ENCODE measurements at places on chromosomes 5 and 9.

GRCh38 chr5:112919972-112920371 is 2.1 kb downstream of the REEP5 start:
- no peak for DNase-seq

DNA sequence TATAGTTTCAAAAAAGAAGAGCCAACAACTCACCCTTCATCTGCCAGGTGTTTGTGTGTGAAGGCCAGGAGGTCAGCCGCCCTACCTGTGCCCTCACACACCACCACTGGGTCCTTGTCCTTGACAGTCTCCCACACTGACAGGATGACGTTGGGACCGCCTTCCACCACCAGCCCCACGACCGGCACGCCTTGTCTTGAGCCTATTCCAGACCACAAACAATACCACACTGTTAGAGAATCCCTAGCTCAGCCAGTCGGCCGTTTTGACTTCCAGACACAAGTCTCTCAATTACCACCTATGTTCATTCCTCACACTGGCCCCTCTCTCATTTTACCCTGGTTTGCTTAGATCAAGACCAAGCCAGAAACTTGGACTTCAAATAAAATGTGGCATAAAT is 66.1 kb downstream of the TRPM6 start:
- DNase-seq, result no peak

DNA sequence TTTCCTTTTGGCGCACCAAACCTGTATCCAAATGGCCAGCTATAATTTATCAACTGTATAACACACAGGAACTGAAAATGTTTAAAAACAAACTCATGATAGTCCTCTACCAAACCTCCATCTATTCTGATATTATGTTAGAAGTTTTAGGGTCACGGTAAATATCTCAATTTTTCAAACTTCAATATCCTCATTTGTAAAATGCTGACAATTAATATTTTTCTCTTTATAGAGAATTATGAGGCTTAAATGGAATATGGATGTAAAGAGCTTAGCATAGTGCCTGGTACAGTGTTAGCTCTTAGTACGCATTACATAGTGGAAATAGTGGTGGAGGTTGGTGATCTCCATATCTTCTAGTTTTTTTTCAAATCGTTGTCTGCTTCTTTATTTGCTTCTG is 917.6 kb downstream of the TLE4 start:
- no peak for DNase-seq

GRCh38 chr5:180803181-180804128 is 849 bp upstream of the MGAT1 start:
- peak; percentile 16 for DNase-seq

DNA sequence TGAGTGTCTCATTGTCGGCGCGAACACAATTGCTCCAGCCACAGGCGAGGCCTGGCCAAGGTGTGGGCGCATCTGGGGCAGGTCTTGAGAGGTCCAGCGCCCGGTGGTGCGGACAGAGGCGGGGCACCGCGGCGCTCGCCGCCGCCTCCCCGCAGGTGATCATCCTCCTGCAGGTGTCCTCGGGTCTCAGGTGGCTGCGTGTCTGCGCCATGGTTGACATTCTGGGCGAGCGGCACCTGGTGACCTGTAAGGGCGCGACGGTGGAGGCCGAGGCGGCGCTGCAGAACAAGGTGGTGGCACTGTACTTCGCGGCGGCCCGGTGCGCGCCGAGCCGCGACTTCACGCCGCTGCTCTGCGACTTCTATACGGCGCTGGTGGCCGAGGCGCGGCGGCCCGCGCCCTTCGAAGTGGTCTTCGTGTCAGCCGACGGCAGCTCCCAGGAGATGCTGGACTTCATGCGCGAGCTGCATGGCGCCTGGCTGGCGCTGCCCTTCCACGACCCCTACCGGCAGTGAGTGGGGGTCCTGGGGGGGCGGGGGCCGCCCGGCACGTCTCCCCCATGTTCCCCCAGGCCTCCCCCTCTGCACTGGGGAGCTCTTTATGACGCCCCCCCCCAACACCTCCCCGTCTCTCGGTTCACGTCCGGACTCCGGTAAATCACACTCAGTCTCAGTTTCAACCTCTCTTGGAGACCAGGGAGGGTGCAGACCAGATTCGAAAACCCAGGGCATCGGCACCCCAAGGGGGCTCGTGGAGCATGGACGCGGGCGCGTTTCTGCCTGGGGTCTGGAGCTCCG is 446 bp downstream of the NXNL2 start:
- peak; percentile 12 for DNase-seq

DNA sequence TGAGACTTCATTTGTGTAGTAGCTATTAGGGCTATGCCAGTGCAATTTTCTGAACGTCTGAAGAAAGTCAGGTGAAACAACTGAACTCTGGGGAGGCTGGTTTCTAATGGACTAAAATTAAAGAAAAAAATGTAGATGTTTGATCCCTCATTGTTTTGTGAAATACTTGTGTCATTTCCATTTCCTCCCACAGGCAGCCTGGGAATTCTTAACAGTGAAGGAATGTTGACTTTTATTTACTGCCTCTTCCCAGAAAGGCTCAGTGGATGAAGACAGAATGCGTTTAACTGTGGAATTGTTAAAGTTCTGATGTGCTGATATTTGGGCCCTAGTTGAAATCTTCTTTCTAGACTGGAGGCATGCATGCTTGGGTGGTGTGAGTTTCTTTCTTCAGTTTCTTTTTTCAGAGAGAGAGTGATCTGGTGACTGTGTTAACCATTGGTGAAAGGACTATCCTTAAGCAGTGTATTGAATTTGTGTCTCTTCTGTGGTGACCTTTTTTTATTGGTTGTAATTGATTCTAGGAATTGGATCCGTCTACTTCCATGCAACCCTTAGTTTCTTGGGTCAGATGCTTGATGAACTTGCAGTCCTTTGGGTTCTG is 15.5 kb downstream of the ACER2 start:
- DNase-seq, result no peak

GRCh38 chr5:116274251-116274650 is 189.4 kb downstream of the COMMD10 start:
- no peak for DNase-seq

- no peak for DNase-seq
Observed at GRCh38 chr9:71271602-71272001, 150.2 kb upstream of the TRPM3 start.

- no peak for DNase-seq
Observed at GRCh38 chr5:75545131-75545530, 33.4 kb downstream of the POLK start.

DNA sequence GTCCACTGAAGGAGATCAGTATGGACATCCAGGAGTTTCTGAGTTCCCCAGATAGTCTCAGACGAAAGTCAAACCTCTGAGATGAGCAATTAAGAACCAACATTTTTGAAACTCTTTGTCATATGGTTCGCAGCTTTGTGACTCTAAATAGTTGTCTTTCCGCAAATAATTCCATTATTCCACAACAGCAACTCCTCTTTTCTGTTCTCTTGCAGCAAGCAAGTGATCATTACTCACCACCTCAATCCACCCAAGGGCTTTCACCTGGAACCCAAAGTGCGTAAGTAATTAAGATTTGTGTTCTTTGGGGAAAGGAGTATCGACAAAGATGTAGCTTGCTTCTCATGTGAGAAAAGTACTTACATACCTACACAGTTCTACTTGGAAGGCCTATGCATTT is 15.6 kb downstream of the MTX3 start:
- DNase-seq, result no peak

- DNase-seq, result no peak
Observed at GRCh38 chr9:29475471-29475870, 1902.2 kb upstream of the C9orf72 start.

DNA sequence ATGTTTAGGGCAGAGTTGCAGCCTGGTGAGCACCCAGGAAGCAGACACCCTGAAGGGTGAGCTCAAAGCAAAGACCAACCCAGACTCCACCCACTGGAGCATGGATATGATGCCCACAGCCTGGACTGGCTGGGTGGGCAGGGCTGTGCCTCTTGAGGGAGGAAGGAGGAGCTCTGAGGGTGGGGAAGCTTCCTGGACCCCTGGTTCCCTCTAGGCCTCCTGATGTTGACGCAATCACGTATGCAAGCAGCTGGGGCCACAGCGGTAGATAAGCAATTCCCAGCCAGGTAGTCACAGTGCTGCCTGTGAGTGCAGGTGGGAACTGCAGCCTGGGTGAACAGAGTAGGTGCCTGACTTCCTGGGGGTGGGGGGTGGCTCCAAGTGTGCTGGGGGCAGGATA is 271.5 kb downstream of the CDK5RAP2 start:
- no peak for DNase-seq

- no peak for DNase-seq
Observed at GRCh38 chr5:123449424-123449974, 26.3 kb upstream of the CEP120 start.

DNA sequence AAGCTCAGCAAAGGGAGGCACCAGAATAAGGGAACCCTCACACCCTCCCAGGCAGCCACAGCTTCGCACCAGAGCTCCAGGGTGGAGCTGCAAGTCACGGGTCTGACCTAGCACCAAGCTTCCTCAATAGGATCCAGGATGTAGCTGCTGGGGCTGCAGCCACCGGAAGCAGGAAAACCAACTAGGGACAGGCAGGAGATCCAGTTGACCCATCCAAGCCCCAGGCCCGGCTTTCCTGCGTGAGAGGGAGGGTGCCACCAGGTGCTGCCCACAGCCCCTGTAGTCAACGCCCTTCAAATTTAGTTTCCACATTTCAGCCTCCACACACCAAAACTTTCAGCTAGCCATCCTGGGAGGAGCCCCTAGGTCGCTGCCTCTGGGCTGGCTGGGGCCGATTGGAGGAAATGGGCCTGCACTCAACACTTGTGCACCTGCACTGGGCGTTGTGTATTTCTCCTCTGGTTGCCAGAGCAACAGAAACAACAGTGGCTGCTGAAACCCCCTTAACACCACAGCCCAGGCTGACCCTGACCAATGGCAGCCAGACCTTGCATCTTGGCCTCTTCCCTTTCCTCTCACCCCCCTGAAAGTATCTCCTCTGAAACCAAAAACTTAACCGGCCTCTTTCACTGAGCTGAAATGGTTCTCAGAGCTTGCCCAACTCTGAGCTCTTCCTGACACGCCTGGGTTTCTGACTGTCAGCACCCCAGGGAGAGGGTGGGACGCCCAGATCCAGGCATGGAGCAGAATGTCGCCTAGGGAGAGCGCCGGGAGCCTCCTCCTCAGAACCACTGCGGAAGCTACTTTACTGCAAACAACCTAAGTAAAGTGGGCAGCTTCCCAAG is 226.5 kb upstream of the MAP3K1 start:
- DNase-seq, result no peak

GRCh38 chr9:130688072-130688471 is 5.5 kb upstream of the EXOSC2 start:
- DNase-seq, result no peak

DNA sequence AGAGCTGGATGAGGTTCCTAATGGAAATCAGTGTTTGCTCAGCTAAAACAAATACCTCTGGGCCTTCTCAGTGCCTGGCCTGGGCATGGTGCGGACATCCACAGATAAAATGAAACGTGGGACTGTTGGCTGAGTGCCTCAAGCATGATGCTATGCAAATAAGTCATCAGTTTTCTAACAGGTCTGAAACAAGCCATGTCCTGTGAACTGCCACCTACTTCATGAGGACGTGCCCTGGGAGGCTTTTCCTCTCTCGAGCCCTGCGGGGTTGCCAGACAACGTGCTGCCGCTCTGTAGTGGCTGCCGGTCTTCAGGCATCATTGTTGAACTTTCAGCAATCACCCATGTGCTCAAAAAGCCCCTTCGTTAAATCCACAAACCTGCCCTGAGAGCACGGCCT is 240.4 kb upstream of the IRX2 start:
- no peak for DNase-seq

GRCh38 chr5:159702301-159702700 is 214.0 kb upstream of the ADRA1B start:
- no peak for DNase-seq

DNA sequence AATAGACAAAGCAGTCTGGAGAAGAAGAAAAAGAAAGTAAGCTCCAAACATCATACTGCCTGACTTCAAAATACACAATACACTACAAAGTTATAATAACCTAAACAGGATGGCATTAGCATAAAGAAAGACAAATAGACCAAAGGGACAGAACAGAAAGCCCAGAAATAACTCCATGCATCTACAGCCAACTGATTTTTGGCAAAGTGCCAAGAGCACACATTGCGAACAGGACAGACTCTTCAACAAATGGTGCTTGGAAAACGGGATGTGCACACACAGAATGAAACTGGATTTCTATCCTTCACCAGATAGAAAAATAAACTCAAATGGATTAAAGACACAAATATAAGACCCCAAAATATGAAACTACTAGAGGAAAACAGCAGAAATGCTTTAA is 66.6 kb upstream of the SPATA31E1 start:
- peak; percentile 12 for DNase-seq

- no peak for DNase-seq
Observed at GRCh38 chr5:18438126-18438525, 803.9 kb downstream of the TAF11L14 start.

- no peak for DNase-seq
Observed at GRCh38 chr5:1037123-1037670, 28.6 kb downstream of the NKD2 start.

DNA sequence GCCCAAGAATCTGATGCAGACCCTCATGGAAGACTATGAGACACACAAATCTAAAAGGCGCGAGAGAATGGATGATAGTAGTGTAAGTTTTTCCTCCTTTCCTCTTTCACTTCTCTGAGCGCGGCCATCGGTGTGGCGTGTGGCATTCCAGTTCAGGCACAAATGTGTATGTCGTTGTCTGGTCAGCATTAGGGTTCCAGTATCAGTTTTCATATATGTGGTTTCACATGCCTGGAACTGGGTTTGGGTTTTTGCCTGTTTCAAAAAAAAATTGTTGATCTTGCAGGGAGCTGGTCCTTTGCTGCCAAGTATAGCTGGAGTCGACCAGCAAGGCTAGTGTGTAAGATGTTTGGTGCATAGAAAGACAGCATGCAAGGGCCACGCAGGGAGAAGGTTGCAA is 51.5 kb downstream of the C9orf152 start:
- no peak for DNase-seq

DNA sequence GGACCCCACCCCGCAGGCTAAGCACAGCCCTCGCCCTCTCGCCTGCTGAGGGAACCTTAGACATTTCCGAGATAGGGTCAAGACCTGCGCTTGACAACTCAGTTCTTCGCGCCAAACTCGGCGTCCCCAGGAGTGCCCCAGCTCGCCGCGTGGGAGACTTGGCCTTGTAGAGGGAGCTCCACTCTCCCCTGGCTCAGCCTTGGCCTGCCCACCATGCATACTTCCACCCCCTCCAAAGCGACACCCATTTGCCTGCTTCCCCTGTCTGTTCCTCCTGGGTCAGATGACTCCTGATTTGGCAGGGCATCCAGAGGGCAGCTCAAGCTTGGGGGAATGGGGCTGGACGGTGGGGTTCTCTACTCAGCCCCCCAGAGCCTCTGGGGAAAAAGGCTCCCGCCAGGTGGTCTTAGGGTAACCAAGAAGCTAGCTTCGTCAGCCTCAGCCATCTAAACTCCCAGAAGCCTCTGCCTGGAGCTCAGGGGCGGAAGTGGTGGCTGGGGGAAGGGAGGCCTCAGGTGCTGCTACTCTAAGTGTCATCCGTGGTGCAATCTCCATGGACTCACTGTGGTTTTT is 560 bp downstream of the DOCK2 start:
- no peak for DNase-seq

- no peak for DNase-seq
Observed at GRCh38 chr5:77748160-77748559, 28.0 kb downstream of the TBCA start.

GRCh38 chr5:5612096-5612495 is 189.6 kb downstream of the ICE1 start:
- DNase-seq, result no peak

- no peak for DNase-seq
Observed at GRCh38 chr5:148682058-148683026, 28.0 kb upstream of the HTR4 start.

Measured in EL (cell line).